ENCODE measurements at places on chromosomes 4 and X.

GRCh38 chr4:48369248-48369647, 27.9 kb downstream of the SLAIN2 start:
- DNase-seq: no peak

- DNase-seq: no peak
Observed at GRCh38 chr4:67702166-67702565, 1.2 kb upstream of the UBA6 start.

- DNase-seq: no peak
Observed at GRCh38 chr4:85603437-85604336, 128.7 kb downstream of the ARHGAP24 start.

- no peak for DNase-seq
Observed at GRCh38 chr4:121597346-121597934, 99.3 kb downstream of the ANXA5 start.

DNA sequence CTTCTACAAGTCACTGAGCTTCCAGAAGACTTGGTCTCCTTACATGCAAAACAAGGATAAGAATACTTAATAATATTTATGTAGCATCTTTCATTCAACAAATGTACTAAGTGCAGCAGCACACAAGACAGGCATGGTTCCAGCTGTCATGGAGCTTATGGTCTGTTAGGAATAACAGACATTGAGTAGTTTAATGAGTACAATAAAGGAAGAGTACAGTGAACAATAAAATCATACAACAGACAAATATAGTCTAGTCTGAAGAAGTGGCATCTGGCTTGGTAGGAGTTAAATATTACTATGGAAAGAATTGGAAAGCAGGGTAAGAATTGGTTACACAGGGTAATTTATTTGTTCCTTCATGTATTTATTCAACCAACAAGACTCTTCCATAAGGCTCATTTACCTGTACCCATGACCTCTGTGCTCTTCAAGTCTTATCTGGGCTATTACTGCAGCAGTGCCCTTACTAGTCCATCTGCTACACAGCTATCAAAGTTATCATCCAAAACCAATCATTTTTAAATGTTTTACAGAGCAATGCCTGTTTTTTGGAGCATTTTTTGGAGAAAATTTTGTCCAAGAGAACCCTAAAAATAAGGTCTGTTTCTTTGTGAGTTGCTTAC, 101.1 kb upstream of the RPL34 start:
- no peak for DNase-seq

GRCh38 chrX:30278365-30278764, 30.8 kb downstream of the NR0B1 start:
- DNase-seq: no peak

DNA sequence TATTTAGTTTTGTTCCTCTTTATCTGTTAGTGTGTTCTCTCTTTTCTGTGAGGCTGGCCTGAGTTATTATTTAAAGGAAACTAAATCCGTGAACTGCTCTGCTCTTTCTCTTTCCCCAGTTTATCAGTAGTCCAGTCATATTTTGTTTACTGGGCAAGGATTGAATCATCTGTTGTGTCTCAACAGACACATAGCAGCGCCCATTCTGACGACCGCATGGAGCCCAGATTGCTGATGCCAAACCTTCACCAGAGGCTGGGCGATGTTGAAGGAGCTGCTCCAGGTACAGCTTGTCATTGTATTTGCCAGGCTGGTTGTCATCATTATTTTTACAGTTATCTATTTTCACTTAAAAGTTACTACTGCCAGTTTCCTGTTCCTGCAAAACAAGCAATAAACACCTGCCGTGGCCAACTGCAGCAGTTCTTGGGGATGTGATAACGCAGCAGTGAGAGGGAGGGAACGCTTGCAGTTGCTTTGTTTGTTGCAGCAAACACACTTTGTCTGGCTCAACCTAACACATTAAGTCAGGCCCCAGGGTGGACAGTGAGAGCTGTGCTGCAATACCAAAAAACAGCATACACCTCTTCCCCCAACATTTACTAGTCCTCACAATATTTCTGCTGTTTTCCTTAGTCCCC, 10.1 kb downstream of the REELD1 start:
- no peak for DNase-seq

DNA sequence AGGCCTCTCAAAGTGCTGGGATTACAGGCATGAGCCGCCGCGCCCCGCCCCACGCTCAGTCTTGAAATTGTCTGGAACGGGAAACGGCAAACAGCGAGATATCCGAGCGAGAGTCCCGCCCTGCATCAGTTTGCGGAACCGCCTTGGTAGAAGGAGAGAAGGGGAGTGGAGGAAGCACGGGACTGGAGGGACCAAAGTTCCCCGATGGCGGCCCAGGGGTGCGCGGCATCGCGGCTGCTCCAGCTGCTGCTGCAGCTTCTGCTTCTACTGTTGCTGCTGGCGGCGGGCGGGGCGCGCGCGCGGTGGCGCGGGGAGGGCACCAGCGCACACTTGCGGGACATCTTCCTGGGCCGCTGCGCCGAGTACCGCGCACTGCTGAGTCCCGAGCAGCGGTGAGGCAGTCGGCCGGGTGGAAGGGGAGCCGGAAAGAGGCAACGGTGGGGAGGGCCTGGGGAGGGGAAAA, at the start of gene BST1:
Gene BST1 (plus strand): TSS at position 125 of the 463 bp plus-strand sequence. CDS start 80 bp downstream, at position 205.
- peak; percentile 5 for DNase-seq

DNA sequence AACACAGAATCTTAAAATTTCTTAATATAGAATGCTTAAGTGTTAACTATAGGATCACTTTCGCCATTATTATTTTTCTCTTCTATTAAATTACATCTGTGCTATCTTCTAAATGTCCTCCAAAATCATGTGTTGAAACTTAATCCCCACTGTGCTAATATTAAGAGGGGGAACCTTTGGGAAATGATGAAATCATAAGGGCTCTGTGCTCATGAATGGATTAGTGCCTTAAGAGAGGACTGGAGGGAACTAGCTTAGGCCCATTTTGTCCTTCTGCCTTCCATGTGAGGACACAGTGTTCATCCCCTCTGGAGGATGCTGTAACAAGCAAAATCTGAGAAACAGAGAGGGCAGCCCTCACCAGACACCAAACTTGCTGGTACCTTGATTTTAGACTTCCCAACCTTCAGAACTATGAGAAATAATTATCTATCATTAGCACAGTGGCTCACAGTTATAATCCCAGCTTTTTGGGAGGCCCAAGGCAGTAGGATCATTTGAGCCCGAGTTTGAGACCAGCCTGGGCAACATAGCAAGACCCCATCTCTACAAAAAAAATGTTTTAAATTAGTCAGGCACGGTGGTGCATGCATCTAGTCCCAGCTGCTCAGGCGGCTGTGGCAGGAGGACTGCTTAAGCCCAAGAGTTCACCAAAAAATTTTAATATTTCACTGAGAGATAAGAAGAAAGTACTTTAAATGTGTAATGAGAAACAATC, 26.3 kb downstream of the KLHL8 start:
- no peak for DNase-seq

GRCh38 chr4:82618103-82618720, 56.4 kb upstream of the TMEM150C start:
- DNase-seq: no peak

GRCh38 chrX:10107483-10107882, 49.3 kb upstream of the CLCN4 start:
- DNase-seq: no peak

DNA sequence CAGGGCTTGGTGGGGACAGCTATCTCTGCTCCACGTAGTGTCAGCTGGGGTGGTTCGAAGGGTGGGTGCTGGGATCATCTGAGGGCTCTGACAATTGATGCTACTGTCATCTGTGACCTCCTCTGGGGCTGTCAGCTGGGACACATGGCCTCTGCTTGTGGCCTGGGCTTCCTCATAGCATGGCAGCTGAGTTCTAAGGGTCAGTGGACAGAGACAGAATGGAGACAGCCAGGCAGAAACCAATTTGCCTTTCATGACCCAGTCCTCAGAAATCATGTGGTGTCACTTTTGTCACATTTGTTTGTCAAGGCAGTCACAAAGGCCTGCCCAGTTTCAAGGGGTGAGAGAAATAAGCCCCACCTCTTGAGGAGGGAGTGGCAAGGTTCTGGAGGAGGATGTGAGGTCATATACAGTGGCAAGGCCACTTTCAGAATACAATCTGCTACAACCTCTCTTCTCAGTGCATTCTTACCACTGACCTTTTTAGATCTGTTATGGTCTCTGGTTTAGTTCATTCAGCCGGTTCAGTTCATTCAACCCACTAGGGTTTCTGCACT, 103.6 kb upstream of the BCOR start:
- no peak for DNase-seq

DNA sequence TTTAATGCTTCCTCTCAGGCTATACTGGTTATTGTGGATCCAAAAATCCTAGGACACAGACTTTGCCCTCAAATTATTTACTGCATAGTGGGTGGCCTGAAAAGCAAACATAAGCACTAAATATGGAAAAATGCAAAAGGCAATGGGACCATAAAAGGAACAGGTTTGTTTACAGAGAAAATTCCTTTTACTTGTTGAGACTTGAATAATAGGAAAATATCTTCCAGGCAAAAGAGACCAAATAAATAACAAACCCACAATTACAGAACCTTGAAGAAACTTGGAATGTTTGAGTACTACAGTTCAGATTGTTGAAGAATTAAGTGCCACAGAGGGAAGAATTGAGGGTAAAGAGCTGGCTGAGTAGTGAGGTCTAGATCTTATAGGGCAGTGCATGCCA, 711.0 kb downstream of the C4orf33 start:
- no peak for DNase-seq

- DNase-seq: no peak
Observed at GRCh38 chr4:39621582-39621981, 17.1 kb downstream of the SMIM14 start.

GRCh38 chr4:80172203-80172602, 25.1 kb upstream of the PRDM8 start:
- peak; percentile 17 for DNase-seq

- DNase-seq: no peak
Observed at GRCh38 chrX:40153345-40154249, 55.8 kb upstream of the BCOR start.

All from stimulated activated CD4-positive, alpha-beta T cell treated with anti-CD3 and anti-CD28 coated beads, Interleukin-2, amount 100 ng/mL, for 4 hours (primary cell).